ENCODE measurements at places on chromosomes 11 and 22.

DNA sequence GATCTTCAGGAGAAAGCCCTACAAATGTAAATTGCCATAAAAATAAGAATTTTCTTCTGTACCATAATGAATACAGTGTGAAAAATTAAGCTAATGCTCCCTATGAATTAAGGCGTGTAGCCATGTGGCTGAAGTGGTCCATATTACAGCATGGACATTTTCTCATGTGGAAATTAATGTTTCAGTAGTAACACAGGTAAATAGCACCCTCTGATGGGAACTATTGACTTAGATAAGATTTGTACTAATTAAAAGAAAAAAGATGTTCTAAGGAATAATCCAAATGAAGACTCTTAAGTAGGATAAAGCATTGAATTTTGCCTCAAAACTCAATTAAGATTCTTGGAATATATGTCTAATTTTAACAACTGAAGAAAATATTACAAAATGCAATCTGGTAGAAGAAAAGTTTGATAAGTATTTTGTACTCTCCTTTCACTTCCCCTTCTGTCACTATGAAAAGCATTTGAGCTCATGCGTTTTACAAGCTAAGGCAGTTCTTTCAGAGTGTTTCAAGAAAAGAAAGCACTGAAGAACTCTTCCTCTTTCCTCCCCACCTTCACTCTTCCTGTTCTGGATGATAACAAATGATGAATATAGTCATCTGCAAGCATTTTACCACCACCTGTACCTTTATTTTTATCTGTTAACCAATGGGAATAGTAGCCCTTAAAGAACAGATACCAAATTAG lies 9.9 kb upstream of the OR8D2 start:
- DNase-seq, result peak; percentile 0

DNA sequence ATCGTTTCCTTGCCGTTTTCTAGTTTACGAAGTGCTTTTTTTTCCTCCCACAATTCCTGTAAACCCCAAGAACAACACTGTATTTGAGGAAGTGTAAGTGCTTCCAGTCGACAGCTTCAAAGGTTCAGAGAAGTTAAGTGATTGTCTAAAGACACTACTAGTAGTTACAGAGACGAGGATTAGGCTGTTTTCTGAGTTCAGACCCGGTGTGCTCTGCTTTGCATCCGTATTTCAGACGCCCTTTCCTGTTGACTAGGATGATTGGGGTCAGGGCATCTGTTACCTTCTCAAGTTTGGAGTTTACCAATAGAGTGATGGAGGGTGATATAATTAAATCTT lies 430 bp downstream of the CLP1 start:
- no peak for DNase-seq

- DNase-seq, result no peak
These were observed 615.7 kb downstream of the BRD1 start for GRCh38 chr22:49212002-49212401.

GRCh38 chr22:27560781-27561180 lies 240.8 kb downstream of the MN1 start:
- no peak for DNase-seq

DNA sequence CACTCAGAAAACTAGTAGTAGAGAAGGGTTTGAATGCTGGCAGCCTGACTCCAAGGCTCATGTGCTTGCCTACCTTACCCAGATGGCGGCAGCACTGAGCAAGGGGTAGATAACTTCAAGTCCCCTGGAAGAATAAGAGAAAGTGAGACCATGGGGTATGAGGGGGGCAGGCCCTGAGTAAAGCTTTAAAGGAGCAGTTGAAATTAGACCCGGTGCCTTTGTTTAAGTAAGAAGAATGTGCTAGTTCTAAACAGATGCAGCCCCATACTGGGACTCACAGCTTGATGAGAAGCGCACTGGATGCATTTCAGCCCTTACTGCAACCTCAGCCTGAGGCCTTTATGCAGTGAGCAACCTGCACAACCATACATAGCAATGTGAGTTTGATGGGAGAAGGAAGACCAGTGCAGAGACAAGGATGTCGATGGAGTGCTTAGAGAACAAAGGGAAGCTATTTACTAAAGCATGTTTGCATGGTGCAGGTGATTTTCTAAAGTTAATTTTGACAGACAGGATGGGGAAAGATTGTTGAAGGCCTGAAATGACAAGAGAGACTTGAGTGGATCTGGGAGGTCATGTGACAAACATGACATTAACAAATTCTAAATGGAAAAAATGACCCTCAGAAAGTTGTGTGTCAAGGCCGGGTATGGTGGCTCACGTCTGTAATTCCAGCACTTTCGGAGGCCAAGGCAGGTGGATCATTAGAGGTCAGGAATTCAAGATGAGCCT lies 27.1 kb upstream of the TMA7B start:
- no peak for DNase-seq

DNA sequence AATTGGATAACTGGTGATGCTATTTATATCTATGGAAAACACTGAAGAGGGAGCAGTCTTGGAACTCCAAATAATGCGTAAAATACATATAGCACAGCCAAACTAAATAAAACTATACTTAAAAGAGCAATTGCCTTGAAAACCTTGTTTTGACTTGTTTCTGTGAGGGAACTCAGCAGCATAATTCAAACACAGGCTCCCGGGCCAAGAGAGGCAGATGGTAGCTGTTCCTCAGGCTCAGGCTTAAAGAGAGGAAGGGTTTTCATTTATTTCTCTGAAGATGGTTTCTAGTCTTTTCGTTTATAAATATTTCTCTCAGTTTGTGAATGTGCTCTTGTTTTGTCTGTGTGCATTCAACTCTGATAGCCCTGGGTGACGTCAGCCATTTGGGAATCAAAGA lies 82.4 kb downstream of the FANCF start:
- no peak for DNase-seq

DNA sequence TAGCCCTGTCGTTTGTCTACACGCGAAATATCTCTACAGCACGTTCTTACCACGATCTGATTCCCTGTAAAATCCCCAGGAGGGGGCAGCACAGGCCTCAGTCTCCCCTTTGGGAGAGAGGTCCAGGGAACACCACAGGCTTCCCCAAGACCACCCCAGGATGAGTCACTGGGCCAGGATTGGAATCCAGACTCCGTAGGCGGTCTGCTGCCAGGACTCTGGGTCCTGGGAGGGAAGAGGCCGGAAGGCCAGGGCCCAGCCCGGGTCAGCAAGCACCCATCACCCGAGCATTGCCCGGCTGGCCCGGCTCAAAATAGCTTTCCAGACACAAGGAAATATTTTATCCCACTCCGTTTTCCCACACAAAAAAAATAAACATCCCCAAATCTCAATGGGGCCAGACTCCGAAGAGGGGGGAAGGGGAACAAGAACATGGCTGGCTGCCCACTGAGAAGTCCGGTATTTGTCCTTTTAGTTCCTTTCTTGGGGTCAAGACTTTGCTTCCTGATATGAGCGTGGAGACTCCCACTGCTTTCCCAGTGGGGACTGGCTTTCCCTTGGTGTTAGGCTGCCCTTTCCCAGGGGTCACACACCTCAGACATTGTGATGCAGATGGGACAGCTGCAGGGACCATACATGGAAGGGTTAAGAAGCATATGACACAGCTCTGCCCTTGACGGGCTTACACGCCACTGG lies 91.3 kb downstream of the LRRC32 start:
- DNase-seq, result no peak

DNA sequence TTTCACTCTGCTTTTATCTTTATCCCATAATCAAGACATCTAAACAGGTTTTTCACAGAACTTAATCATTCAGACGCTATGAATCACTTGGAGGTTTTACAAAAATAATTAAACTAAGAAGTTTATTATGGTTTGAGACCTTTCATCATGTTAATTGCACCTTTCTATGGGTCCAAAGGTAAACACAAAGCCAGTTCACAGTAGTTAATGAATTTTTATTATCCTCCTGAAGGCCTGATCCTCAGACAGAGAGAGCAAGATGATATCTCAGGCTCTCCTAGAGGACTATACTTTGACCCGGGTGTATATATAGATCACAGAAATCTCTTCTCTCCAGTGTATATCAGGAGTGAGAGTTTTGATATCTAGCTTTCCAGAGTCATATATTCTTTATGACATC lies 1044.3 kb upstream of the RAG2 start:
- no peak for DNase-seq

DNA sequence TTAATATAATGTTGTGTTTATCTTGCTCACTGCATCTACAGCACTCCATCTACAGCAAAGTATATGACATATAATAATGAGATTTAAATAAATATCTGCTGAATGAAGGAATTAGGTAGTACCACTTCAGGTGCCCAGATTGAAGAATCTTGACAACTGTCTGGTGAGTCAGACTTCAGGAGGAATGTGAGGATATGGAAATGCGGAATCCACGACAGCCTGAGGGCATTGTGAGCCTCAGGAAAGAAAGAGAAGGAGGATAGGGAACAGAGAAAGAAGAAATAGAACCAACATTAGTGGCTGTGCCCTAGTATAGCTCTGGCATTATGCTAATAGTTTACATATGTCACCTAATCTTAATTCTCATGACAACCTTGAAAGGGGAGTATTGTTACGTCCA lies 304.4 kb downstream of the AASDHPPT start:
- DNase-seq, result no peak

DNA sequence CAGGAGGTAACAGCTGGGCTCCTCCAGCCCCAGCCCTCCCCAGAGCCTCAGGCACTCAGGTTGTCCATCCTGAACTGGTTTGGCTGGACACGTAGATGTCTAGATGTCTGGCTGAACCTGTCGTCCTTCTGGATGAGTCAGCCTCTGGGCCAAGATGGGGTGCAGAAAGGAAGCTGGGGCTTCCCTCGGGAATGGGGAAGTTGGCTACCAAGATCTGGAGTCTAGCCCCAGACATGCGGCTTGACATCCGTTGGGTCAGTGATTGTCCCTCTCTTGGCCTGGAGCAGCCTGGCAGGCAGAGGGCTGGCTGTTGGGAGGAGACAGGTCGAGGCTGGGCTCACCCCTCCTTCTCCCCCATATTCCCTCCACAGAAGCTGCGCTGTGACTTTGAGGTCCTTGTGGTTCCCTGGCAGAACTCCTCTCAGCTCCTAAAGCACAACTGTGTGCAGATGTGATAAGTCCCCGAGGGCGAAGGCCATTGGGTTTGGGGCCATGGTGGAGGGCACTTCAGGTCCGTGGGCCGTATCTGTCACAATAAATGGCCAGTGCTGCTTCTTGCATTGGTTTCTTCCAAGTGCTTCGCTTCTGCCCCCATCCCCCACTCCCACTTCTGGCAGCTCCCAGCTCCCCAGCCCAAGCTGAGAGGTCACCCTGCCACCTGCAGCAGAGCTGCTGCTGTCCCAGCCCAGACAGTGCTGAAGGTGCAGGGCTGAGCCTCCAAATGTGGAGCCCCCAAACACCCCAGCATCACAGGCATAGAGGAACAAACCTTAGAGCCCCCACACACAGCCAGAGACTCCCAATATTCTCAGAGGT lies 1.3 kb downstream of the CST6 start:
- no peak for DNase-seq
